Brain pericyte (primary cell): ENCODE measurements at places on chromosomes 12 and 14.

DNA sequence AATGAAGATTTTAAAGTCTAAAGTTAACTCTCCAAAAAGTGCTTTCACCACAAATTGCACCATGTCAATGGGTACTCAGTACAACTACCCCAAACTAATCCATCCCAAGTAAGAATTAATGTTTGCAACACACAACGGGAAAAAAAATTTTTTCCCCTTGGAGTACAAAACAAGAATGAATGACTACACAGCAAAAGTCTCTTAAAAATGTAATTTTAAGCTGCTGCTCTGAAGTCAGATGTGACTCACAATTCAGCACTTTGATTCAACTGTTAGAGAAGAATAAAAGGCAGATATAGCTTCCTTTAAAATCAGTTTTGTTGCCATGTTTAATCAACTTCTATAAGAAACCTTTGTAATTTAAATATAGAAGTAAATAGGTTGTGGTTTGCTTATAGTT, 42.5 kb upstream of the VPS33A start:
- no peak for DNase-seq

DNA sequence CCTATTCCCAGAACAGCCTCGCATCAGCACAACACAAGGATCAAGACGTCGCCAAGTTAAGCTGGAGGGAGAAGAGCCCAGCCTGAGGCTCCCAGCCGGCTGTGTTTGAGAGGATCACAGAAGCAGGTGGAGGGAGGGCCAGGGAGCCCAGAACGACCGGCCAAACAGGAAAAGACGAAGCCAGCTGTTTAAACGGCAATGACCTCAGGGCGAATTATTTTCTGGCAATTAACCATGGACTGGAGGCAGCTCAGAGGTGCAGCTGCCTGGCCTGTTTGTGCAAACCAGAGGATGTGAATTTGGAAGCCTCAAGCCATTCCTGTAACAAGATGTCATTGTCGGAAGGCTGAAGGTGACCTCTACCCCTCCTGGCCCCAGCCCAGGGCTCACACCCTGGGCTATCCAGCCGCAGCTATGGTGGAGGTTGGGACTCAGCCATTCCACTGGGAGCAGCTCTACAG, 175.8 kb upstream of the PRMT8 start:
- DNase-seq: no peak

GRCh38 chr14:62329427-62329826, 567.2 kb downstream of the SNAPC1 start:
- DNase-seq: no peak

DNA sequence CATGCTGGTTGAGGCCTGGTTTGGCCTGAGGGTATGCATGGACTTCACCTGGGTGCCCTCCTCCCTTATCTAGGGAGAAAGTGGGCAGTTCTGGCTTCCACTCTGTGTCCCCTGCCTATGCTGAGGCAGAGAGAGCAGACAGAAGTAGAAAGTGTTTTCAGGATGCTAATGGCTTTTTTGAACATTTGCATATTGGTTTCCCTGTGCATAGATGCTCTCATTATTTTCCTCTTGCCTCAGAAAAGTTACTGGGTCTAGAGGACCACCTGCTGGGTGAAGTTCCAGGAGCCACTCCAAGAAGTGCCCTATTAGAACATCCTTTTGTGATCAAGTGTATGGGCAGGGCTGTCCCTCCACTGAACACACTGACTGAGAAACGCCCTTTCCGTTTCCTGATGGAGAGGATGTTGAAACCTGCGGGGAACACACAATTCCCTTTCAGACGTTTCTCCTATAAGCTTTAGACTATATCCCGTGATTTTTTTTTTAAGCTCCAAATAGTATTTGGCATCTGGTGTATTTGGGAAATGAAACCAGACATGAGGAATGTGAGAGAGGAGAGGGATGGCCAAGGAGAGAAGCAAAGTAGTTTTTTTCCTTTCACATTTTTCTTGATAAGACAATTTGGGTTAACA, 66.6 kb downstream of the DAAM1 start:
- DNase-seq: no peak

DNA sequence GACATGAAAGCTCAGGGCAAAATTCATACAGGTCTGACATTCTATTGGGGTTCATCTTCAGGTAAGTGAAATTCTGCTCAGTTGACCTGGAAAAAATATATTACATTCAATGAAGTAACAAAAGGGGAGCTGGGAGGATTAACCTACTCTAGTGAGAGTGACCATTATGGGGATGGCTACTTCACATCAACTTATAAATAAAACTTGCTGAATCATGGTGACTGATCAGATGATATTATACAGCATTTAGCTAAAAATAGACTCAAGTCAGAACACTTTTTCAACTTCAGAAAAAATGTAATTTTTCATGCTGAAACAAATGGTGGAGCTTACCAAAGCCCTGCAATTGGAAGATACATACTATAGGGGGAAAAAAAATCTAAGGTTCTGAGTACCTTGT, 800.2 kb downstream of the FSCB start:
- DNase-seq: no peak

GRCh38 chr12:6073426-6073825, 51.0 kb downstream of the VWF start:
- DNase-seq: no peak

GRCh38 chr12:501722-502447, 42.1 kb downstream of the B4GALNT3 start:
- no peak for DNase-seq

DNA sequence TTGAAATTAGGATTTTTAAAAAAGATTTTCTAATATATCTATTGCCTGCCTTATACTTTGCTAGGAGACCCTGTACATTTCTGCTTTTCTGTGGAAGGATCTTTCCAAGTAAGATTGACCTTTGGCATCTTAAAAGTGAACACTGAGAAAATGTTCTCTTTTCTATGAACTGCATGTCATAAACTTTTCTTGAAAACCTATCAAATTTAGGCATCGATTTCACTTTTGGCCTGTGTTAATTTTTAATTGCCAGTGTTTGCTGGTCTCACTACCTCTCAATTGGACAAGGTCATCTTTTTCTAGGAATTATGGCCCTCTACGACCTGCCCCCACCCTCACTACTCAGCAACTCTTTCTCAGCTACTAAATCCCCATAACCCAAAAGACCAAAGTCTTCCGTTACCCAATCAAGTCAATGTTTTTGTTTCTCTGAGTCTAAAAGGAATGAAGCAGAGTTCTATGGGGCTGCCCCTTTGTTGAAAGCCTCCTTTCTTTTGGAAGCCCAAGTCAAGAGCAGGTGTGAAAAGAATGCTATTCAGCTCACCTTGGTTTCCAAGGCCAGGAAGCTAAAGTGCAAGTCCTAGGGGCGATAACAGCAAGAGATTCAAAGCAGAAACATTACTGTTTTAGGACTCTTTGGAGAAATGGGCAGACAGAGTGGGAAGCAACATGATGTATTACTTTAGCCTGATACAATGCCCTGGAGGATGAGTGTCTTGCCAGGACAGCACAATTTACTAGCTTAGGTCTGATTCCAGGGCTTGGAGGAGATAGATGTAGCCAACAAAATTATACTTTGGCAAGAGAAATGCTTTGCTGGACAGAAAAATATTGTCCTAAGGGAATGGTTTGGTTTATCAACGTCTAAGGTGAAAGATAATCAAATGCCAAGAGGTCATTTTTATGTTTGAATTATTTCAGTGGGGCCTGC, 55.0 kb downstream of the IGF1 start:
- no peak for DNase-seq

GRCh38 chr12:106631150-106631549, 48.3 kb downstream of the RFX4 start:
- no peak for DNase-seq

- DNase-seq: no peak
These were observed at the start of gene RPL10L for GRCh38 chr14:46651526-46652144. TSS of gene RPL10L (minus strand) at chr14:46651781. CDS start at chr14:46651736, 45 bp downstream.

DNA sequence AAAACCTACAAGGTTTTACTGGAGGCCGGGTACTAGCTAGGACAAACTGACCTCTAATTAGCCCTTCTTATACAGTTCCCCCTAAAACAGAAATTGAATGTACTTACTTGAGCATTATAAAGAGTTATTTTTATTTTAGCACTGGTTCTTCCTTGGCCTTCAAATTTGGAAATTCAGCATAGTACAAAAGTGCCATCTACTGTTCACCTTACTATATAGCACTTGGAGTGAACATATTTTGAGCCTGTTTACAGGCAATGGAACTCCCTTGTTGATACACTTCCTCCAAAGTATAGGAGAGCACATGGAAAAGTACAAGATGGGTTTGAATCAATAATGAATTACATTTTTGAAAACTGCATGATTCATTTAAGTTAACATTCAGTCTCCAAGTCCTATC, 3.9 kb upstream of the POC1B start:
- DNase-seq: no peak

- DNase-seq: no peak
These were observed 37.0 kb downstream of the CCDC91 start for GRCh38 chr12:28227251-28227650.

DNA sequence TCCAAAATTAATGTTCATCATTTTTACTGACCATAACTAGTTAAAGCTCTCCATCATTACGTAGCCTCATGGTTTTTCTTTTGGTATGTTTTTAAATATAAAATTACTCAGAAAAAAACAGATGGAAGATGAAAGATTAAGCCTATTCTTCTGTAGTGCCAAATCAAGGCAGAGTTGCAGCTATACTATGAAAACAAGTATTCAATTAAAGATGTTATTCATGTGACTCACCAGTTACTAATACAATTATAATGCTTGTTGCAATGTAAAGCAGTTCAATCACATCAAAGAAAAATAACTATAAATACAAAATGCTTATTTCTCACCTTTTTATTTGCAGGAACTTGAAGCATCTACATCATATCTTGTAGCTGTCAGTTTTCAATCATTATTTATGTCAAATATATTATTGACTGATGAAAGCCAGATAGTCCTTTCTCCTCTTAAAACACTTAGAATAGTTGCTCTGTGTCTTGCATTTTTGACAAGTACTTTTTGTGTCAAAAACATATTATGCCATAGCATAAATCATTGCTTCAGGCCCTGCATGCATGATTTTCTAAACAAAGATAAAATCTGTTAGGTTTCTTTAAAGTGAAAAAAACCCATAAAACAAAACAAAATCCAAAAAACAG, 36.0 kb upstream of the TRHDE start:
- no peak for DNase-seq

- DNase-seq: peak; percentile 86
These were observed 168.0 kb downstream of the DACT1 start for GRCh38 chr14:58805605-58806409.

DNA sequence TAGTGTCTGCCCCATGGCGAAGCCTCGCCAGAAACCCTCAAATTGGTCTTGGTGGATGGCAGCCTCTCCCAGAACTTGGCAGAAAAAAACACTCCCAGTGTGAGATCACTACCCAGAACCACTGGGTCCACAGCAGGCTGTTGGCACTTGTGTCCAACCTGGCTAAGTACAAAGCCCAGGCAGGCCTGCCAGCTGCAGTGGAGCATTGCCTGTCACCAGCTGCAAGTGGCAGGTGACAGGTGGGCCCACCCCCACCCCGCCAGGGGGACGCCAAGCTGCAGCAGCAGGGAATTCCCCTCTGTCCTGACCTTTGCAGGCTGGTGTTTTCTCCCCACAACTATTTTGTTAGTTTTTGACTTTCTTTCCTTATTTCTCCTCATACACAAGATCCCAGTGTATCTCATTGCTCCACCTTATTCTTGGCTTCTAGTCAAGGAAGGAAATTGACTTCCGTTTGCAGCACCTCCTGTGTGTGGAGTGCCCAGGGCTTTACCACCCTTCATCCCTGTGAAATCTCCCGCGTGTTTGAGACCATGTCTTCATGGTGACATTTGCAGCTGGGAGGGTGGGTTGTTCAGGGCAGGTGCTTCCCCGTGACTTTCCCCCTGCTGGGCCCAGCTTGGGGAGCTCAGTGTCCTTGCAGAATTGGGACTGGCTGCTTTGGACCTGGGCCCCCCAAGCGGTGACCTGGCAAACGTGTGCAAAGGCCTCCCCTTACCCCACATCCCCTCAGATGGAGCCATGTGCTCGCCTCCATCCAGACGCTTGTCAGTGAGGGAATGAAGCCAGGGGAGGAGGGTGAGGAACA, 73.8 kb upstream of the RIN3 start:
- no peak for DNase-seq

DNA sequence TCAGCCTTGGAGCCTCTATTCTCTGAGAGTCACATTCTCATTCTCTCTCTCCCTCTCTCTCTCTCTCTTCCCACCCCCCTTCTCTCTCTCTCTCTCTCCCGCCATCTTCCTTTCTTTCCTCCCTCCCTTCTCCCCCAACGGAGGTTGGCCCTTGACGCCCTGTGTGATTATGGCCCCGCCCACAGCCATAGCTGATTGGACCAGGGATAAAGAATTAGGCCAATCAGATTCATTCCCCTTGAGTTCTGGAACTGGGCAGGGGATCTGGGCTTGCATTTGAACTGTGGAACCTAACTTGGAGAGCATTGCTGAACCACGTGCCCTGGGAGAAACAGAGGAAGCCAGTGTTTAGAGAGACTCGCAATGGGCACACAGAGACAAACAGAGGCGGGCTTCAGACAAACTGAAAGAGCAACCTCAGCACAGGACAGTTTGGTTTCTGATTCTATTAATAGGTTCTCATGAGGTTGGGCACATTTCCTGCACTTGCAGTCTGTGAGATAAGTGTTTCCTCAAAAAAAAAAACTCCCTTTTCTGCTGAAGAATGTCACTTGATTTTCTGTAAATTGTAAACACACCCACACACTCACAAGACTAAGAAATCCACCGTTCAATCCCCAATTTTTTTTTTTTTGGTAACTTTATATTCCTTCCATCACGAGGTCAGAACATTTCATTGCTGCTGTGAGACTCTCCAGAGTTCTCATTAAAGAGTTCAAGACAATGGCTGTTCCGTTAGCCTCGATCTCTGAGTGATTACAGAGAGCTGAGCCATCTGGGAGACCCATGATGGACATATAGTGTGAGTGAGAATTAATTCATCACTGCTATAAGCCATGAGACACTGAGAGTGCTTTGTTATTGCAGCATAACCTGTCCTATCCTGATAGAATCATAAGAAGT, 3.5 kb upstream of the P2RX7 start:
- no peak for DNase-seq

GRCh38 chr12:74076918-74077317, 460.7 kb upstream of the ATXN7L3B start:
- DNase-seq: no peak

DNA sequence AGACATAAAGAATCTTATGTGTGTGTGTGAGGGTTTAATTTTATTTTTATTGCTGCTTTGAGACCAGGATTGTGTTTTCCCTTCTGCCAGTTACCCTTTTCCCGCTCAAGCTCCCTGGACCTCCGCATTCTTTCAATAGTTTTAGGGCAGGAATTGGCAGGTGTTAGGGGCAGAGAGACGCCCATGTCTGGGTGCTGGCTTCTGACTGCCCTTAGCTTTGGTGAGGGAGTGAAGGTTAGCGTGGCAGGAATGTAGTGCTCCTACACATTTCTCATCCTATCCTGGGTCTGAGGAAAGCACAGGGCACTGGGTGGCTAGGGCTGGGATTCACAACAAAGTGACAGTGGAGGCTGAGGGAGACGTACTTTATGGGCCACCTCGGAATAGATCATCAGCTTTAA, 428.1 kb downstream of the ZFP36L1 start:
- DNase-seq: no peak
